ENCODE measurements at places on chromosomes 12 and 14.

GRCh38 chr12:47207829-47208248 is 128.1 kb upstream of the AMIGO2 start:
- DNase-seq, result no peak

GRCh38 chr12:110556705-110557104 is 26.4 kb downstream of the PPTC7 start:
- DNase-seq, result no peak

DNA sequence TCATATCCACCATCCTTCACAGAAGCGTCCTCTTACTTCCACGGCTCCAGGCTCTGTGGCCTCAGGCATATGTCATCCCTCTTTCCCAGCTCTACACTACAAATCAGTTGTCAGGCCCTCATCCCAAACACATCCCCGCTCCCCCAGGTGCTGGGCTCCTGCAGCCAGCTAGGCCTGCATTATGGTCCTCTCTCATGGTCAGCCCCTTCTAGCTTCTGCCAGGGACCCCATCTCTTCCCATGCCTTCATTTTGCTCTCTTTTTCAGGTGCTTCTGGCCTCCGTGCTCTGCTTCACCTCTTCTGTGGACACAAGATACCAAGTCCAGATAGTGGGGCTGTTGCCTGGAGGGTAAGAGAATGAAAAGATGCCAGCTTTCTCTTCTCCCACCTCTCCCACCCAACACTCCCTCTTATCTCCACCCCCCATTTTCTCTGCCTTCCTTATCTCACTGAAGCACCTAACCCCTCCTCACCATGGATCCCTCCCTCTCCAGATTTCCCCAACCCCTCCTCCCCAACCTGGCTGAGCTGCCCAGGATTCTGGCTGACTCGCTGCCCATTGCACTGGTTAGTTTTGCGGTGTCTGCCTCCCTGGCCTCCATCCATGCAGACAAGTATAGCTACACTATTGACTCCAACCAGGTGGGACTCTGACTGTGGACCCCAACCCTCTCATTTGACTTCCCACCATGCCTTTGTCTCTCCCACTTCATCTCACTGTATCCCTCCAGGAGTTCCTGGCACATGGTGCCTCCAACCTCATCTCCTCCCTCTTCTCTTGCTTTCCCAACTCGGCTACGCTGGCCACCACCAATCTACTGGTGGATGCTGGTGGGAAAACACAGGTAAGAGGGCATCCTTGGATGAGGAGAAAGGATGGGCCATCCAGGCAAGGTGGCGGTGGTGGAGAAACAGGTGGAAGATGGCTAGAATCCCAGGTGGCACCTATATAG is 10.4 kb downstream of the B4GALNT1 start:
- DNase-seq, result no peak

GRCh38 chr12:67721248-67721647 is 72.7 kb downstream of the DYRK2 start:
- no peak for DNase-seq

GRCh38 chr14:38143659-38144505 is 63.8 kb upstream of the SSTR1 start:
- no peak for DNase-seq

- no peak for DNase-seq
Measured at GRCh38 chr14:104107611-104108569, 22.4 kb downstream of the ASPG start.

DNA sequence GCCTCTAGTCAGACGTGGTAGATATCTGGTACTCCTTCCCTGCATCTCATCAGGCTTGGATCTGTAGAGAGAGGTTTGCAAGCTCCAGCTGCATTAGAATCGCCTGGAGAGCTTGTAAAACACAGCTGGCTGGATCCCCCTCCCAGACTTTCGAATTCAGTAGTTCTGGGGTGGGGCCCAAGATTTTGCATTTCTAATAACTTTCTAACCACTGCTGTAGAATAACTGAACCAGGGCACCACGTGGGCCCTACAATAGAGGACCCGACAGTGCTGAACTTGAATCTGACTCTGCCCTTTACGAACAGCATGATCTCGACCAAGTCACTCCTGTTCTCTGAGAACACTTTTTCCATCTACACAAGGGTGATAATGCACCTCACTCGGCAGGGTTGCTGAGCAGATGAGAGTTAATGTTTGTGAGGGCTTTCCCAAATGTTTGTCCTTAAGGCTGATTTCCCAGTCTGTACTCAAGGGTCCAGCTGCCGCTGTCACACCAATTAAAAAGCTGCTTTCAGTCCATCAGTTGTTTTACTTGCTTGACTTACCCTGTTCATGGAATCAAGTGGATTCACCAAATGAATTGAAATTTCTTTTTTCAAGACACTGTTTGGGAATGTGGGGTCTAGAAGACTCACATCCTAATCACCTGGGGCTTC is 86.6 kb upstream of the SLC24A4 start:
- DNase-seq, result no peak

DNA sequence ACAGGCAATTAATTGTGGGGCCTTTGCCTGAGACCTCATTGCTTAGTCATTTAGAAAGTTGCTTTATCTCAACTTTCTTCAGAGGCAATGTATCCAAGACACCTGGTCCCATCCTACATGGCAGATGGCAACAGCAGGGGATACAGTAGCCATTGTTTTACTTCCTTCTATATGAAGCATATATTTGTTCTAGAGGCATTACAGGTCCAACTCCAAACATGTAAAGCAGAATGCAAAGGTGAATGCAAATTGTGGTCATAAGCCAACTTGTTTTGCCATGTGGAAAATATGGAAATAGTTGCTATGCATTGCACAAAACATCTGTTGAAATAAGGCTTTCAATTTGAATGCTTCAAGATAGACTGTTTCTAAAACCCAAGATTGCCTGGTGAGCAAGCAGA is 109.8 kb upstream of the BCAT1 start:
- no peak for DNase-seq

- DNase-seq, result no peak
Measured at GRCh38 chr12:98587084-98587483, 6.4 kb upstream of the SLC25A3 start.

DNA sequence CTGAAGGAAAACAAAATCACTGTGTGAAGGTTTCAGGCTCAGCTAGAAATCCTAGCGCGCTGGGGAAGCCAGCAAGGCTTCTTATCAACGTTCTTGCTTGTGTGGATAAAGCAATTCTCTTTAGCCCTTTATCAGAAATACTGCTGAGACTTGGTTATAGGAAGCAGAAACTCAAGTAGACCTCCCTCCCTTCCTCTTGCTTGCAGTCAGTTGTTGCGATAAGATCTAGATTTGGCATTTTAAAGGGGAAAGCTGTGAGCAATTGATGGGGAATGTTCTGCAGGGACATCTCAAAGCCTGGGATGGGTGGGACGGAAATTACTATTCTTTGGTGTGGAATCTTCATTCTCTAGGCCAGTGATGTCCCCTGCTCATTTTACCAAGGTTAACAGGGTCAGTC is 76.4 kb upstream of the ANO4 start:
- no peak for DNase-seq

GRCh38 chr14:101458741-101459550 is 102.3 kb upstream of the DIO3 start:
- no peak for DNase-seq

GRCh38 chr12:1605129-1606020 is 11.0 kb upstream of the FBXL14 start:
- peak; percentile 74 for DNase-seq

- DNase-seq, result no peak
Measured at GRCh38 chr12:84701041-84701440, 211.6 kb downstream of the SLC6A15 start.

DNA sequence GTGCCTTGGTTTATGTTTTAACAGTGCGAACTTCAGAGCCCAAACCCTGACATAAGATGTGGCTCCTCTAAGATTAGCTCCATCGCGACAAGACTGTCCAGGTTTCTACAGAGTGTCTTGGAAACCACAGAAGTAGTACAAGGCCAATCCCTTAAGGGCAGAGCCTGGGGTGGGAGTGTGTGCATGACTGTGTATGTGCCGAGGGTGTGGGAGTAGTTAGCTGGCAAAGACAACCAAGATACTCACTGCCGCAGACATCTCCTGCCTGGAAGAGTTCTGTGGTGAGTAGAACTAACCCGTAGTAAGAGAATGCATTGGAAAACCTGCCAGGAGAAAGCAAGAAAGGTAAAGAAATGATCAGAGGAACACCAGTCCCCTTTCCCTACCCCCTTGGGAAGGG is 54.1 kb downstream of the DAO start:
- DNase-seq, result no peak

GRCh38 chr14:34219661-34220377 is 242.2 kb downstream of the SPTSSA start:
- DNase-seq, result no peak

DNA sequence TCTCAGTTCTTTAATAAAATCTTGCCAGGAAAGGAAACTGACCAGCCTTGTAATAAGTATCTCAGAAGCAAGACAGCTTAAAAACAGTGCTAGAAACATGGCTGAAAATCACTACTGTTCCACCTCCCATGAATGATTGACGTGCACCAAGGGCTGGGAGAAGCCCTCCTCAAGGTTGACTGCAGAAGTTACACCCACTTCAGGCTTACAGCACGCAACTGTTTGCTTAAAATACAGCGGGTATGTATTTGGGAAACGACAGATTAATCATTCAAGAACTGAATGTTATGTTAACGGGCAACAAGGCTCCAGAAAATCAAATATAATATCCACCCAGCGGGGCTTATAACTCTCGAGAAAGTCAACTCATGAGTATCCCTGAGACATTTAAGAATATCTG is 22.1 kb downstream of the PRKD1 start:
- no peak for DNase-seq

DNA sequence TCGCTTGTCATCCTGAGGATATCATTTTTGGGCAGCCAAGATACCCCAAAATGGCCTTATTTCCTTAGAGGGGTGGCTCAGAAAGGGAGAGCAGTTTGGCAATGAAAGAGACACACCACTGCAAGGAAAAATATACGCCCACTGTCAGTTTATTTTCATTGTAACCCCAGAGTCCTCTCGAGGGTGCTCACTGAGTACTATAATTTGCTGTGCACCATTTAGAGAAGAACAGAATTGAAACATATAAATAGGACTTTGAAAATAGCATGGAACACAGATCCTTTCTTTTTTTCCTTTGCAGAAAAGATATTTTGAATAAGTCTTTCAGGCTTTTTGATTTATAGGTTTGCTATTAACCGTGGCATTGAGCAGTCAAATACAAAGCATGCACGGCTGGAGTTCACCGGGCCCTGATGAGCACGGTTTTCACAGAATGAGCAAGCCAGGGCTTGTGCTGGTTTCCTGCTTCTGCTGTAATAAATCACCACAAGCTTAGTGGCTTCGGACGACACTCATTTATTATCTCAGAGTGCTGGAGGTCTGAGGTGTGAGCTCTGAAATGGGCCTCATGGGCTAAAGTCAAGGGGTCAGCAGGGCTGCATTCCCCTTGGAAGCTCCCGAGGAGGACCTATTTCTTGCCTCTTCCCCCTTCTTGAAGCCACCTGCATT is 152.3 kb downstream of the ZNF664 start:
- DNase-seq, result peak; percentile 79

DNA sequence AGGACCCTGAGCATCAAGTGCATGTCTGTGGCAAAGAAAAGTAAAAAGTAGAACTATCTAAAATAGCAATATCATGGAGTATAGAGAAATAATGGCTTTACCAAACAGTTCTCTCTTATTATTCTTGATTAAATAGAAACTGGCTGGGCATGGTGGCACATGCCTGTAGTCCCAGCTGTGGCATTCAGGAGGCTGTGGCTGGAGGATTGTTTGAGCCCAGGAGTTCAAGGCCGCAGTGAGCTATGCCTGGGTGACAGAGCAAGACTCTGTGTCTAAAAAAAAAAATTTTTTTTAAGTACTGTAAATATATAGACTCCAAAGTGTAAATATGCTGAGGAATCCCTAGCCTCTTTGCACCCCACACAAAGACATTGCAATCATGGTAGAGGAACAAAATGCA is 121.9 kb downstream of the KITLG start:
- no peak for DNase-seq

GRCh38 chr14:73755434-73756014 is 41.3 kb upstream of the PNMA1 start:
- DNase-seq, result no peak

GRCh38 chr12:6272300-6273204 is 37.9 kb upstream of the PLEKHG6 start:
- no peak for DNase-seq

- DNase-seq, result no peak
Measured at GRCh38 chr14:102356280-102356679, 6.4 kb downstream of the CINP start.

DNA sequence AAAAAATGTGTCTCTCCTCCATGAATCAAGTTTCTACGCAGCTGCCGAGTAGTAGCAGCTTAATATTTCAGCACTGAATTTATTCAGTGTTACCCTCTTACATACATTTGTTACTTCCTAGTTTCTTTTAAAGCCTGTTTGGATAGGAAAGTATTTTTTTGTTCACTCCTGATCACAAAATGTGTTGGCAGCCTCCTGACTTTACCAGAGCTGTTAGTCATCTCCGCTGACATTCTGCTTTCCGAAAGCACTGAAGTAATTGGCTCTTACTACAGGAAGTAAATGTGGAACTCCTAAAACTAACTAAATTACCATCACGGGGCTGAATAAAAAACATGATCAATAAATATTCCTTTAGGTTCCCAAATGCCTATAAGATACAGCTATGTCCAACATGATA is 225.5 kb downstream of the EPS8 start:
- DNase-seq, result no peak

GRCh38 chr14:82055515-82056115 is 522.0 kb upstream of the SEL1L start:
- no peak for DNase-seq

DNA sequence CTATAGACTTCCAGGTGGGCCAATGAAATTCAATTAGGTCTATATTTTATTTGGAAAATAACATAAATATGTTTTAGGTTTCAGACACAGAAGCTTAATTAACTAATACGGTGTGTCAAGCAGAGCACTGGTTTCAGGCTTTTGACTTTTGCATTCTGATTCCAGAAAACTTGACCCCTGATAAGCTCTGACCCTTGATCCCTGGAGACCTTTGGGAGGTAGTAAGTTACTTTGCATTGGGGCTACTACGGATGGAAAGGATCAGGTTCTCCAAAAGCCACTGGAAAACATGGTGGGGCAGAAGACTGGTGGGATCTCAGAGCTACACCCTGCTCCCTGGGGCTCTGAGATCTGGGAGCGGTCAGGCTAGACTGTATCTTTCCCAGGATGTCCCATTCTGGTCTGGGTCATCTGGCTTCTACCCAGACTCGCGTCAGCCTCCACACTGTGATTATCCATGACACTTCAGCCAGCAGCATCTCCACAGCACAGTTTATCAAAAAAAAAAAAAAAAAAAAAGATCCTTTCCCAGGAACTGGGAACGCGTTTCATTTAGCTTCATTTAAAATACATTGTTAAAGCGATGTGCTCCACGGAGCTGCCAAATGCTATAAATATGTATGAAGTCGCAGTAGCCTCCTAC is 17.8 kb upstream of the EMP1 start:
- DNase-seq, result no peak

DNA sequence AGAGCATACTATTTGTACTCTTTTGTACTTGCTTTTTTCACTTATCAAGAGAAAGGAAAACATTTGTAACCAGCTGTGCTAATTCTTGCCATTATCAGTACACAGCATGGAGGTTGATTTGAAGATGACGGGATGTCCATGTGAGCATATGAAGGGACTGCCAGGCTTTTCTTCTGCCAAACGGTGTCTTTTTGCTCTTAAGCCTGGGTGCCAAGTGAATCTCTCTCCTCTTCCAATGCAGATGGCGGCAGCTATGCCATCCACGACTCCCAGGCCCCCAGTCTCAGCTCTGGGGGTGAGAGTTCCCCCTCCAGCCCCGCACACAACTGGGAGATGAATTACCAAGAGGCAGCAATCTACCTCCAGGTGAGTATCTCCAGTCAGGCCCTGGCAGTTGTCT is 38.9 kb downstream of the TPCN1 start:
- DNase-seq, result peak; percentile 22

GRCh38 chr12:46266869-46267574 is 1.8 kb downstream of the SLC38A1 start:
- DNase-seq, result peak; percentile 49

- DNase-seq, result peak; percentile 68
Measured at GRCh38 chr12:105352940-105353635, 22.6 kb downstream of the C12orf75 start.
